Suprapubic skin (tissue), 4 donors: ENCODE measurements at places on chromosomes 2 and 18. TPM values are rescaled to one million over a fixed set of nuclear protein-coding genes. Genes with fewer than 3 reads are reported as not detected.

DNA sequence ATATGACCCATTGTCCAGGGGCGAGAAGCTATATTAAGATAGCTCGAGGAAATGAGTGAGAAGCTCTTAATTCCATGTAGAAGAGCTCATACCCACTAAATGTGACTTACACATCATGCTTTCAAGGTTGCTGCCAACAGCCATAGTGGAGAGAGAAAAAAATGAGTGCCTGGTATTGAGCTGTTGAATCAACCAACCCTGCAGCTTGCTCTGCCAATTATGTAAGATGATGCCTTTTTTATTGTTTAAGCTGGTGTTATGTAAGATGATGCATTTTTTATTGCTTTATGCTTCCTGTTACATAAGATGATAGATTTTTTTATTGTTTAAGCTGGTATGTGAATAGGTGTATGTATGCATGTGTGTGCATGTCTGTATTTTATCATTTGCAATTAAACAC lies 228.2 kb downstream of the CCDC178 start:
- DNase-seq, result no peak

DNA sequence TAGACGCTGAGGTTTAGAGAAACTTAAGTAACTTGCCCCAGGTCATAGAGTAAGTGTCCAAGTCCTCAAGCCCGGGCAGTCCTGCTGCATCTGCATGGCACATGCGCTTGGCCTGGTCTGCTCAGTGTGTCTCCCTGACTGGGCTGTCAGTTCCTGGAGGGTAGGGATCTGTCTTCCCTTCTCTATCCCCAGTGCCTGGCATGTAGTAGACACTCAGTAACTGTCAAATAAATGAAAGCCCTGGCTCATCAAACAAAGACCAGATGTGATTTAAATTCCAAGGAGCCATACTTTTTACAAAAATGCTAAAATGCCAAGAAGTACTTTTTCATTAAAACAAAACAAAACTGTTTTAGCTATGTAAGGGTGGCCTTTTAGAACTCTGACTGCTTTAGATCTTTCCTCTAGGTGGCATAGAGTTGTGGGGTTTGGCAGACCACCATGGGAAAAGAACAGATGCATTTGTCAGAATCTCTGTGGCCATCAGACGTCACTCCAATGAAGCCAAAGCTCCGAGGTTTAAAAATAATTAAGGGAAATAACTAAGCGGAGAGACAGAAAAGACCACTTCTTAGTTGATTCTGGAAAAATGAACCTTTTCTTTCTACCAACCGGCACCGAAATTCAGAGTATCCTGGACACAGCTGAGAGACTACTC lies 34.0 kb downstream of the EPAS1 start:
- DNase-seq, result no peak

The GKN2 gene
- total RNA-seq, result not detected

The IL36B gene
- 7.9 TPM for total RNA-seq

DNA sequence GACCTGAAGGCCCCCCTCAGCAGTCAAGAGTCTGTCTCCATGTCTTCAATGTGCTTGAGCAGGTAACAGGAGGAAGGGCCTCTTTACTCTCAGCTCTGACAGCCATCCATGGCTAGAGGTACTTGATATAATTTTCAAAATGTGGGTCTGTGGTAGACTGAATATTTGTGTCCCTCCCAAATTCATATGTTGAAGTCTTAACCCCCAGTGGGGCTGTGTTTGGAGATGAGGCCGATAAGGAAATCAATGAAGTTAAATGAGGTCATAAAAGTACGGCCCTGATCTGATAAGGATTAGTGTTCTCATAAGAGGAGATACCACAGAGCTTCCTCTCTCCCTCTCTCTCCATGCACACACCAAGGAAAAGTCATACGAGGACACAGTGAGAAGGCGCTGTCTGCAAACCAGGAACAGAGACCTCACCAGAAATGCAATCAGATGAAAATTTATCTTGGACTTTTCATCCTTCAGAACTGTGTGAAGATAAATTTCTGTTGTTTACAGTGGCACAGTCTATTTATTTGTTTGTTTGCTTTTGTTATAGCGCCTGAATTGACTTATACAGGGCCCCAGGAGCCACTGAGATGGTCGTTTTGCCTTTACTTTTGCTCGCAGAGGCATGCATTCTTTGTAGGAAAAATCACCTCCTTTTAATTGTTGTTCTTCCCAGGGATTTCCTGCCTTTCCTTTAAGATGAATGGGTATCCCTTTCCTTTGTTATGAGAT lies 274.8 kb upstream of the TRIB2 start:
- DNase-seq, result no peak

- DNase-seq, result peak; percentile 83
Observed at GRCh38 chr2:235669983-235670962, 176.4 kb downstream of the AGAP1 start.

- no peak for DNase-seq
Observed at GRCh38 chr18:8797206-8797605, 91.8 kb downstream of the MTCL1 start.

DNA sequence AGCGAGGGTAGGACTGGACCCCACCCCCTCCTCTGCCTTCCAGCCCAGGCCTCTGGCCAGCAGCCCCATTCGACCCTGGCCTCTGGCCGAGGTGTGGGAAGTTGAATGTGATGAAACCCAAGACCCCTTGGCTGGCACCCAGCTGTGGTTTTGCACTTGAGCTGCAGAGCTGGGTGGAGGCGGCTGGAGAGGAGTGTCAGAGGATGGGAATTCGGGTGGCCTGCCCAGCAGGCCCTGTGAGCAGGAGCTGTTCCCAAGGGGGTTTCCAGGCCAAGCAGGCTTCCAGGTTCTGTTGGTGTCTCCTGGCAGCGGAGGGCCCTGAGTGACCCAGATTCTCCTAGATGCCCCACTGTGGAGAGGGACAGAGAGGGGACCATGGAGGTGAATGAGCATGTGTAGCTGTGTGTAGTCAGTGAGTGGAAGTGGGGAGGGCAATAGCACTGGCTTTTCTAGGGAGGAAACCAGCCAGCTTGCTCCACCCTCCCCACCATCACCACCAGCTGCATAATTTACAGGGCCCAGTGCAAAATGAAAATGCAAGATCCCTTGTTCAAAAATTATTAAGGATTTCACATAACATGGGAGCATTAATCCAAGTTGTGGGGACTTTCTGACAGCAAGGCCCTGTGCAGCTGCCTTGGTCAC lies 172.2 kb upstream of the HAAO start:
- peak; percentile 94 for DNase-seq

The TM4SF20 gene
- not detected for total RNA-seq

The C2orf66 gene
- not detected for total RNA-seq

GRCh38 chr18:56445422-56445821 lies 193.0 kb downstream of the TXNL1 start:
- no peak for DNase-seq

DNA sequence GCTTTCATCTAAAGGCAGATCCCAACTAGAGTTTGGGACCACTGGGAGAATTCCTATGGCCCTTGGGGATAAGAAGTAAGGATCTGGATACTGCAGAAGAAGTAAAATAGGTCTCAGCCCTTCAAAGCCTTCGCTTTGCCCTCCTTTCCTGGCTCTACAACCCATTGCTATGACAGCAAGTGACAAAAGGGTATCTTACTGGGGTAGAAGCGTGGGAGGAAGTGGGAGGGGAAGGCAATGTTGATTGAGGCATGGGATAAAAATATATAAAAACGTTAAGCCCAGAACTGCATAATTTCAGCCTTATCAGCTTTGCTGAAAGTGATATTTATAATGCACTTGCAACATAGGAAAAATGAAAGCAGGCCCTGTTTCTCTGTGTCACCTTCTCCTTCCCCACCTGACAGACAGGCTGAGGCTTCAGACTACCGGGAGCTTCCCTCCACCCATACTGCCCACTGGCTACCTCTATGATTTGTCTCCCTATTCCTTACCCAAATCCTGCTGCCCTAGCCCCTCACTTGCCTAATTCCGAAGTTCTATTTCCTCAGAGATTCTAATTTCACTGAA lies 14.9 kb upstream of the SOS1 start:
- no peak for DNase-seq

- no peak for DNase-seq
Observed at GRCh38 chr2:21833767-21834166, 710.0 kb downstream of the TDRD15 start.

- DNase-seq, result no peak
Observed at GRCh38 chr18:55224086-55224625, 264.9 kb upstream of the CCDC68 start.

The TCF23 gene
- total RNA-seq, result not detected

GRCh38 chr2:179460181-179460929 lies 195.7 kb upstream of the SESTD1 start:
- no peak for DNase-seq

DNA sequence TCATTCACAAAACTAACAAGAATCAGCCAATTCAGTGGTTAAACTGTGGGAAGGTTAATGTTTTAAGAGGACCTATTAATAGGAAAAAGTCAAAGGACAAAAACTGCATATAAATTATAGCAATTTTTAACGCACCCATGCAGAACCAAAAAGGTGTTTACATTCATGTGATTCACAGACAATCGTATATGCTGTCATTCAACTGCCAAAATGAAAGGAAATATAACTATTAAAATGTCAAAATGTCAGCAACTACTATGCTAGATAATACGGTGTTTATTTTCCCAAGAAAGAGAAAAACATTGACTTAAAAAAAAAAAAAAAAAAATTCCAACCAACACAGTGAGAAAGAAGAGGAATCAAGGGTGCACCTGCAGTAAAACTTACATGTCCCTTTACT lies 48.5 kb downstream of the DYM start:
- DNase-seq, result no peak

The GMCL1 gene
- 9.3 TPM for total RNA-seq

The PGAP1 gene
- total RNA-seq, result 84.2 TPM

DNA sequence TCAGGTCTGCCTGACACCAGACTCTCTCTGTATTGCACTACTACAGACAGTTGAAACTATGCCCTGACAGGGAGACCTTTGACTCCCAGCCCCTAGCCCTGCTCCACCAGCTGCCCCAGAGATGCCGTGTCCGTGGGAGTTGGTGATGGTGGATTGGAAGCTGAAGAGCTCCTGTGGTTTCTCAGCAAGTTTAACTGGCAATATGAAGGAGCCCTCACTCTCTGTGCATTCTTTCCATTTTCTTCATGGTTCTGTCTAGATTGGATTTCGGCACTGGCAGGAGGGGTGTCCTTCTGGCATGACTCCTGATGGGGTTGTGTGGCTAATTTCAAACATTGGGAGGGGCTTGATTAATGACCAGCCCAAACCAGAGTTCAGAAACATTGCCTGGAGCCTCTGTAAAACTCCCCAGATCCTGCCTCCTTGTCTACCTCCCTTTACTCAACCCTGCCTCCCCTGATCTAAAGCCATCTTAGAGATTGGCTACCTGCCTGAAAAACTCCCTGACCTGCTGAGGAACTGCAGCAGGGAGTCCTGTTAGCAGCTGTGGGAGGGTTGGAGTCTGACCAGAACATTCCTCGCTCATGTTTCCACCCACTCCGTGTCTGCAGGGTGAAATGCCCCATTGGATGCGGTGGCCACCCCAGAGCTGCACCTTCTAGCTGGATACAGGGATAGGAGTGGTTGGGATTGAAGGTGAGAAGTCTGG lies 206.9 kb upstream of the SPRED2 start:
- DNase-seq, result no peak

DNA sequence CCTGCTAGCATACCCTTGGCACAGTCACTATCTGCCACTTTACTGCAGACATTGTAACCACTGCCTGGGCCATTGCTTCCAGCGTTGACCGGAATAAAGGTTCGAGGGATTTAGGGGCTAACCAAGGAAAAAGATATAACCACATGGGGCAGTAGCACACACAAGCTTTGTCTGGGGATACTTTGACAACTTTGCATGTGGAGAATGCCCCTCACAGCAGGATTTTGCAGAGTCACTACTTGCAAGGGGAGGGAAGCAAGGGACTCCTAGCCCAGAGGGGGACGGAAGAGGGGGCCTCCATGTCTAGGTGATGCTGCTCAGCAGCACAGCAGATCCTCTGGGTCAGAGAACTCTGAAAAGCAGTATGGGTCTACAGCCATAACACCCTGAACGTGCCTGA lies 138.7 kb downstream of the SPP2 start:
- DNase-seq, result no peak

DNA sequence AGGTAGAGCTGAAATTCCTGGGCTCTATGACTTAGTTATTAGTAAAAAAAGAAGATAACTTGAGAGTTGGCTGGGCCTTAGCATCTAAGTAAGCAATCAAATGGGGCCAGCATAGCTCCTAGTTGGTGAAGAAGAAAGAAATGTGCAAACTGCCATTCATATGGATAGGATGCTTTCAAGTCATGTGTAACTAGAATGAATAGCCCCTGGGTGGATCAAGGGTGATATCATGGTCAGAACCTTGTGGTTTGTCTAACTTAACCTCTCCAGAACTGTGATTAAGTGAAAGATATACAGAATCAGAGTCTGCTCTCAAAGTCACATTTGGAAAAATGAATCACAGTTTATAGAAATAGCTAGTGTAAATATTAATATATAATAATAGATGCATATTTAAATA lies 198.7 kb upstream of the DTNA start:
- no peak for DNase-seq
